Stomach (tissue), 19 donors: ENCODE measurements at places on chromosomes 12 and 14.

GRCh38 chr12:50006280-50006679, 19.0 kb downstream of the RACGAP1 start:
- no peaks in the 10 kb centered on the region for H3K36me3 ChIP-seq
- peaks cover 45% of the 10 kb centered on the region for H3K4me1 ChIP-seq
- no peak overlapping the region for H3K27ac ChIP-seq

- peaks cover 21% of the 10 kb centered on the region for H3K4me1 ChIP-seq
- H3K27ac ChIP-seq, result peak overlapping the region; percentile 22
- H3K4me3 ChIP-seq, result no peak overlapping the region
- H3K36me3 ChIP-seq, result peaks cover 63% of the 10 kb centered on the region
- no peaks in the 10 kb centered on the region for H3K27me3 ChIP-seq
Measured at GRCh38 chr12:111467092-111467856, 61.6 kb downstream of the SH2B3 start.

DNA sequence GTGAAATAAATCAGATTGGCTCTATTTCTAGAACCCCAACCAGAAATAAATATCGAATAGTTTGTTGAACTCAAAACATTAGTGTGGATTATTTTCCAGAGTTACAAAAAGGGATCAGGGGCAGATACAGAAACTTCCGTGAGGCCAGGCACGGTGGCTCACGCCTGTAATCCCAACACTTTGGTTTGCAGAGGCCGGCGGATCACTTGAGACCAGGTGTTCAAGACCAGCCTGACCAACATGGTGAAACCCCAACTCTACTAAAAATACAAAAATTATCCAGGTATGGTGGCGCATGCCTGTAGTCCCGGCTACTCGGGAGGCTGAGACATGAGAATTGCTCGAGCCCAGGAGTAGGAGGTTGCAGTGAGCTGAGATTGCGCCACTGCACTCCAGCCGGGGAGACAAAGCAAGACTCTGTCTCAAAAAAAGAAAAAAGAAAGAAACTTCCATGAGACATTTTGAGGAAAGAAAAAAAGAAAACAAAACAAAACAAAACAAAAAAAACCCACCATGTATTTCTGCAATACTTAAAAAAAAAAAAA, 2.1 kb downstream of the FBXO21 start:
- no peaks in the 10 kb centered on the region for H3K27me3 ChIP-seq
- DNase-seq, result no peak
- peak overlapping the region; percentile 9 for H3K27ac ChIP-seq

GRCh38 chr12:49903700-49904423, at the start of gene FAIM2:
Gene FAIM2 (minus strand): TSS chr12:49903900. CDS start chr12:49903792, 108 bp downstream.
- peak; percentile 83 for DNase-seq
- H3K27me3 ChIP-seq, result peaks cover 7% of the 10 kb centered on the region
- H3K4me3 ChIP-seq, result peak within 1 kb of the TSS; percentile 38
- H3K36me3 ChIP-seq, result no peaks in the 10 kb centered on the region
- H3K27ac ChIP-seq, result peak within 1 kb of the TSS; percentile 64
- peaks cover 6% of the 10 kb centered on the region for H3K4me1 ChIP-seq

DNA sequence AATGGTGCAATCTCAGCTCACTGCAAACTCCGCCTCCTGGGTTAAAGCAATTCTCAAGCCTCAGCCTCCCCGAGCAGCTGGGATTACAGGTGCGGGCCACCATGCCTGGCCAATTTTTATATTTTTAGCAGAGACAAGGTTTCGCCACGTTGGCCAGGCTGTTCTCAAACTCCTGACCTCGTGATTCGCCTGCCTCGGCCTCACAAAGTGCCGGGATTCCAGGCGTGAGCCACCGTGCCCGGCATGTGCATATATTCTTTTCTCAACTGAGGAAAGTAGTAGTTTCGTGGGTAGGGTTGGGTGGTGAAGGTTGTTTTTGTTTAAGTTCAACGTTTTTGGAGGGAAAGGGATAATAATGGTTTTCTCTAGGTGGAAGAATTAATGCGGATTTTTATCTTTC, 94.2 kb upstream of the CEP83 start:
- no peaks in the 10 kb centered on the region for H3K27me3 ChIP-seq
- no peak overlapping the region for H3K27ac ChIP-seq
- no peak for DNase-seq
- H3K4me3 ChIP-seq, result no peak overlapping the region

DNA sequence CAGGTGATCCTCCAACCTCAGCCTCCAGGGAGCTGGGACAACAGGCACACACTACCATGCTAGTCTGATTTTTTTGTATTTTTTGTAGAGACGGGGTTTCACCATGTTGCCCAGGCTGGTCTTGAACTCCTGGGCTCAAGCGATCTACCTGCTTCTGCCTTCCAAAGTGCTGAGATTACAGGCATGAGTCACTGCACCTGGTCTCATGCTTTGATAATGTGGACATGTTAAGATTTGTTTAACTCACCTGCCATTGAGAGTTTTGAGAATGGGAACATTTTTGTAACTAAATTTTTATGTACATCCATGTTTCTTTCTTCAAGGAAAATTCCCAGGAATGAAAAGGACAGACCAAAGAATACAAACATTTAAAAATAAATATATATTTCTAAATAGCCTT, 121.2 kb downstream of the MIPOL1 start:
- no peak overlapping the region for H3K27ac ChIP-seq
- no peaks in the 10 kb centered on the region for H3K36me3 ChIP-seq
- no peak for DNase-seq

DNA sequence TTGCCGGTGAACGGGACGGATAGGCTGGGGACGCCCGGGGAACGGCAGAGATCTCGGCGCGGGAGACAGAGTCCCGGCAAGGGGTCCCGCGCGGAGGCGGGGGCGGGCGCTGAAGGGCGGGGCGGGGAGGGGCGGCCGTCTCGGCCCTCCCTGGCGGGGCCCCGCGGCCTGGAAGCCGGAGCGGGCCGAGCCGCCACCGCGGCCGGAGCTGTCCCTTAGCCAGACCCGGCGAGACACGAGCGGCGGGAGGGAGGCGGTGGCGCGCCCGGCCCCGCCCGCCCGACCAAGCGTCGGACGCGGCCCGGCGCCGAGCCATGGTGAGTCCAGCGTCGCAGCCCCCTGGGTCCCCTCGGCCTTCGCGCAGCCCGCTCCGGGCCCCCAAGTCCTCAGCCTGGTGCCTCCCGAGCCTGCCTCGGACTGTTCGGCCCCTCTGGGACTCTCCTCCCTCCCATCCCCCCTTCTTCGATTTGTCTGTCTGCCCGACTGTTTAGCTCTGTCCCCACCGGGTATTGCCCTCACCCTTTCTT, at the start of gene ARHGEF40:
TSS of gene ARHGEF40 (plus strand) at position 222 of the 527 bp plus-strand sequence. CDS start at position 315, 93 bp downstream.
- peaks cover 46% of the 10 kb centered on the region for H3K4me1 ChIP-seq
- peak within 1 kb of the TSS; percentile 90 for H3K4me3 ChIP-seq
- H3K36me3 ChIP-seq, result peaks cover 4% of the 10 kb centered on the region
- H3K27ac ChIP-seq, result peak within 1 kb of the TSS; percentile 87

- peaks cover 1% of the 10 kb centered on the region for H3K36me3 ChIP-seq
- no peak for DNase-seq
- peak overlapping the region; percentile 86 for H3K27ac ChIP-seq
- H3K4me3 ChIP-seq, result no peak overlapping the region
- H3K27me3 ChIP-seq, result no peaks in the 10 kb centered on the region
Measured at GRCh38 chr14:100303925-100304324, 2.3 kb downstream of the SLC25A29 start.

DNA sequence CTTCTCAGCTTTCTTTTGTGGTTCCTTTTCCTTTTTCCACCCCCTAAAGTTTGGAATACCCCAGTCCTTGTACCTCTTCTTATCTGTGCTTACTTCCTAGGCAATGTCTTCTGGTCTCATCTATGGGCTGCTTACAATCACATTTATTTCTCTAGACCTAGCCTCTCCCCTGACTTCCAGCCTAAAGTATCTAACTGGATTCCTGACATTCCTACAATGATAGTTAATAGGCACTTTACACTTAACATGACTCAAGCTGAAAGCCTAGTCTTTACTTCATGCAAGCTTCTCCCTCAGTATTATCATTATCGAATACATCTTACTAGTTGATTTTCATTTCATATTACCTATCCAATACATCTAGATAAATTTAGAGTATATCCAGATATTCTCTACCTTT, 21.2 kb downstream of the CLECL1 start:
- no peak overlapping the region for H3K27ac ChIP-seq
- no peak for DNase-seq
- H3K4me1 ChIP-seq, result peaks cover 14% of the 10 kb centered on the region
- H3K4me3 ChIP-seq, result no peak overlapping the region
- no peaks in the 10 kb centered on the region for H3K27me3 ChIP-seq
- no peaks in the 10 kb centered on the region for H3K36me3 ChIP-seq

DNA sequence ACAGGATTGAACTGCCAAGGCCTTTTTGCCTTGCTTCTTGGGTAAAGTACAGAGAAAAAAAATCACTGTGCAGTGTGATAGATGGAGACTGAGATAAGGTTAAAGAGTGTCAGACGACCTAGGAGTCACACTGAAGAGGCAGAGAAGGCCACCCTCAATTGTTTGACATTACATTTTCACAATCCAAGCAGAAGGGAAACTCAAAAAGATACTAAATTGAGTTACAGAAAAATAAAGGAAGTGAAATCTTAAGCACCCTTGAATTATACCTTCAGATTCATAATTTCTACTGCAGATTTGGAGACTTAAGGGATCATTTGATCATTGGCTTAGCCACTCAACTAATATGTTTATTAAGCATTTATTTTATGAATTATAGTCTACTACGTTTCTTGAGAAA, 97.1 kb downstream of the MYF5 start:
- no peaks in the 10 kb centered on the region for H3K27me3 ChIP-seq
- no peaks in the 10 kb centered on the region for H3K4me1 ChIP-seq
- H3K36me3 ChIP-seq, result no peaks in the 10 kb centered on the region

- H3K27me3 ChIP-seq, result no peaks in the 10 kb centered on the region
- H3K27ac ChIP-seq, result no peak overlapping the region
- H3K36me3 ChIP-seq, result no peaks in the 10 kb centered on the region
- no peaks in the 10 kb centered on the region for H3K4me1 ChIP-seq
Measured at GRCh38 chr12:127268706-127269425, 998.1 kb upstream of the TMEM132C start.

GRCh38 chr12:70839544-70839943, 81.0 kb downstream of the PTPRR start:
- no peaks in the 10 kb centered on the region for H3K36me3 ChIP-seq
- H3K27ac ChIP-seq, result no peak overlapping the region
- no peak for DNase-seq
- H3K27me3 ChIP-seq, result no peaks in the 10 kb centered on the region

GRCh38 chr12:93195511-93195910, 182.2 kb upstream of the NUDT4 start:
- no peak overlapping the region for H3K27ac ChIP-seq
- no peak for DNase-seq
- no peaks in the 10 kb centered on the region for H3K4me1 ChIP-seq
- no peak overlapping the region for H3K4me3 ChIP-seq
- H3K36me3 ChIP-seq, result no peaks in the 10 kb centered on the region

DNA sequence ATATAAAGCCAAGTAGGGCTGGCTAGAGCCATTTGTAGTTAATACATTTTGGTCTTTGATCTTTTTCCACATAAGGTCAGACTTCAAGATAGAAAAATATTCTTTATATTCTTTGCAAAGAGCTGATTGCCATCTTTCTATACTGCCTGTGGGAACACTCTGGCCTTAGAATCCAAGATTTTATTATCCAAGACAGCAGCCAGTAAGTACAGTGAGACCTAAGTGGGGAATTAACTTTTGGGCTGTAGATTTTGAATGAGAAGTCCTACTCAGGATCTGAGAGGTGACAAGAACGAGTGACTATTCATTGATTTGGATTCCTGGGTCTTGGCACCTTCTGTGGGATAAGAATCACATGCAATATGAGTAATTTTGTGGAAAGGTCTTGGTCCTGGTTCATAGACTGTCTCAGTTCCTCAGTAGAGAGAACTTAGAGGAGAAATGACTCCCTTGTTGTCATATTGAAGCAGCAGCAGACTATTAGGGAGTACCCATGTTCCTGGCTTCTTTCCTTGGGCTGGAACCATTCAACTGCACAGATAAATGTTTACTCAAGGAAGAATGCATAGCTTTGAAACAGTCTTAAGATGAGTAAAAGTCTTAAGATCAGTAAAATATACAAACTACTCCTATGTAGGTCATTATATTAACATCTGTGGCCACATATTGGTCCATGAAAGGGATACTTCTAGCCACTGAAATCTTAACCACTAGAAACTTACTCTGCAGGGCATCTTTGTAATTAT, 353.8 kb downstream of the RAD51B start:
- H3K4me3 ChIP-seq, result no peak overlapping the region
- peak overlapping the region; percentile 67 for H3K27ac ChIP-seq
- H3K27me3 ChIP-seq, result no peaks in the 10 kb centered on the region
- no peaks in the 10 kb centered on the region for H3K36me3 ChIP-seq
- H3K4me1 ChIP-seq, result peaks cover 51% of the 10 kb centered on the region

- no peaks in the 10 kb centered on the region for H3K36me3 ChIP-seq
- H3K4me1 ChIP-seq, result peaks cover 14% of the 10 kb centered on the region
Measured at GRCh38 chr14:69987406-69988121, 108.3 kb downstream of the SMOC1 start.

GRCh38 chr14:81303258-81303935, 82.6 kb upstream of the GTF2A1 start:
- H3K27me3 ChIP-seq, result no peaks in the 10 kb centered on the region
- no peaks in the 10 kb centered on the region for H3K4me1 ChIP-seq
- no peaks in the 10 kb centered on the region for H3K36me3 ChIP-seq
- H3K4me3 ChIP-seq, result no peak overlapping the region
- H3K27ac ChIP-seq, result peak overlapping the region; percentile 73

DNA sequence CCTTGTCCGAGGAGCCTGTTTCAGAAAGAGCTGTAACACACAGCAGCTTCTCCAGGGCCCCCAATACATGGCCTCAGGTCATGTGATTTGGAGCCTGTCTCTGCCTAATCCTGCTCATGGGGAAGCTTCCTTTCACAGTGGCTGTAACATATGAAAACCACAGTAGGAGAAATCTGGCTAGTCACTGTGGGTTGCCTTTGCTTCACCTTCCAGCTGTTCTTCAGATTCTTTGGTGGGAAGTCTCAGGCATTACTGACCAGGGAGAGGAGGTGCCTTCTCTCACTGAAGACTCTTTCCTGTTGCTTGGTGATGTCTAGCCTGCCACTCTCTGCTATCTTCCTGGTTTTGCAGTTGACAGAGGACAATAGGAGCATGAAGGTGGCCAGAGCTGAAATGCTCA, 350.6 kb downstream of the DPF3 start:
- no peaks in the 10 kb centered on the region for H3K4me1 ChIP-seq
- no peaks in the 10 kb centered on the region for H3K36me3 ChIP-seq
- no peak overlapping the region for H3K4me3 ChIP-seq
- H3K27ac ChIP-seq, result no peak overlapping the region
- DNase-seq, result no peak
- peaks cover 5% of the 10 kb centered on the region for H3K27me3 ChIP-seq

DNA sequence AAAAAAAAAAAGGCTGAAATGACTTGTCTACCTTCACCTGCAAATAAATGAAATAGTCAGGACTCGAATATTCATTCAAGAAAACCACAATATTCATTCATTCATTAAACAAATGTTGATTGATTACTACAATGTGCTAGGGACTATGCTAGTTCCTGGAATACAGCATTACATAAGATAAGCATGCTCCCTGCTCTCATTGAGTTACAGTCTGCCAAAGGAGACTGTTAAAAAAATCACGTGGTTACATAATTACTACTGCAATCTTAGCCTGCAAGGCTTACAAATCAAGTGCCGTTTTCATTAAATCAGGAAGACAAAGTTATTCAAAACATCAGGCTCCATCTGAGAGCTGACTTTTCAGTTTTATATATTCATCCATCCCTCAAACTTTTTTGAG, 70.4 kb upstream of the RIC8B start:
- no peaks in the 10 kb centered on the region for H3K4me1 ChIP-seq
- no peak overlapping the region for H3K27ac ChIP-seq
- DNase-seq, result no peak
- no peaks in the 10 kb centered on the region for H3K36me3 ChIP-seq
- no peaks in the 10 kb centered on the region for H3K27me3 ChIP-seq
